ENCODE measurements at places on chromosomes 11 and 22.

DNA sequence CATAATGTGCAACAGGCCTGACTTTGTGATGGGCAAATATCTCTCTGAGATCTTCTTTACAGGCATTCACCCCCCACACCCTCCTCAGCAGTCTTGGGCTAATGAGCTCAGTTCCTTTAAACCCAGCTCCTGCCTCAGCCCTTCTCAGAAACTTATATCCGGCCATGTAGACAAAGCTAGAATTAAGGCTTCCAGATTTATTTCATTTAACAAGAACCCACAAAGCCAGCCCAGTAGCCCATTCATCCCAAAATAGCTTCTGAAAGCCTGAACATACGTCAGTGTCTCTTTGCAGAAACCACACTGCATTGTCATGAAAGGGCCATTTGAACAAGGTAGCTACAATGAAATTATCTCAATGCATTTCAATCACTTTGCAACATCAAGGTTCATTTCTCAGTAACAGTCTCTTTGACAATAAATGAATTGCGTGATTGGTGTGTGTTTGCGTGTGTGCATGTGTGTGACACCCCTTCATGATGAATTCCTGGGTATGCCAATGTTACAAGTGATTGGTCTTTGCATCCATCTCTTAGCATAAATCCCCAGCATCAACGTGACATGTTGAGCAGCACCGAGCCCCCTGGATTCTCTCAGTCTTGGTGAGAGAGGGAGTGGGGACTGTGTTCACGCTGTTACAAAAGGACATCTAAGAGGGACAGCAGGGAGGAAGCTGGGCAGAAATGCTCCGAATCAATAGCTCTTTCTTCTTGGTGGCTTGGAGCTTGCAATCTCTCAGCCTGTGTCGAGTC, 299.6 kb downstream of the KIRREL3 start:
- no peak for DNase-seq

GRCh38 chr11:117670924-117671323, 126.1 kb downstream of the DSCAML1 start:
- DNase-seq = no peak

- DNase-seq = no peak
Measured at GRCh38 chr11:72705442-72706365, 31.5 kb upstream of the PDE2A start.

DNA sequence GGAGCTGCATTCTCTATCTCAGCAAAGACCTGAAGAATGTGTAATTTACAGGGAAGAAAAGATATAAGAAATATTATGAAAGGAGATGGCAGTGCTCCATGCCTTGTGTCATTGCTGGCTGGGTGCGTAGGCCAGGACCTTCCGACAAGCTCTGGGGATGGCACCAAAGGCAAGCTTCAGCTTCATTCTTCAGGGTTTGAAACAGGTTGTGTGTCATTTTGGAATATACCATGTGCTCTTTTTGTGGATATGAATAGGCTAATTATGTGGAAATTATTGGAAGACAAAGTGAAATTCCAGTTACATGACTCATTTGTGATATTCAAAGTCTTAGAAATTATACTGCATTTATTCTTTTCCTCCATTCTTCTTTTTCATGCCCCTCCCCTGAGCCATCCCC, 5.7 kb upstream of the KIRREL3 start:
- no peak for DNase-seq

- DNase-seq = no peak
Measured at GRCh38 chr11:77140231-77140851, 12.3 kb downstream of the MYO7A start.

DNA sequence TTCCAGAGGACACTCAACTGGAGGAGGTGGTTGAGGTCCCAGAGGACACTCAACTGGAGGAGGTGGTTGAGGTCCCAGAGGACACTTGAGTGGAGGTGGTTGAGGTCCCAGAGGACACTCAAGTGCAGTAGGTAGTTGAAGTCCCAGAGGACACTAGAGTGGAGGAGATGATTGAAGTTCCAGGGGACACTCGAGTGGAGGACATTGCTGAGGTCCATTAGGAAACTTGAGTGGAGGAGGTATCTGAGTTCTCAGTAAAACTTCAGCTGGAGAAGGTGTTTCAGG, 39.7 kb downstream of the ZNF195 start:
- DNase-seq = no peak

DNA sequence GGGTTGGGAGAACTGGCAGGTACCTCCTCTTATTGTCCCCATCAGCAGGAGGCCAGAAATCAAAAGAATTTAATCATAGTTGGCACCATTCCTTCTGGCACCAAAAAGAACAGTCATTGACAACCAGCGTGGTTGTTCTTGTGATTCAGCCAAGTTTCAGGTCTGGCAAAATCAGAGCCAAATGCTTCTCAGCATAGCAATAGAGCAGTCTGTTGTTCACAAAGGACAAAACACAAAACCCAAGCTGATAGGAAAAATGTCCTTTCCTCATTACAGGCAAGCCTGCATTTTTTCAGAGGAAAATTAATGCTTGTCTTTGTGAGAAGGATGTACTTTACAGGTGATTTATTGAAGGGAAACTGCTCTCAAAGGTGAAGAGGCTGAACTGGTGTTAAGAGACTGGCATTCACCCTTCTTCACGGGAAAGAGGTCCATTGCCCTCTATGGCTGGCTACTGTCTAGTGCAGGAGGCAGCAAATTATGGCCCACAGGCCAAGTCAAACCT, 241.8 kb upstream of the ARHGAP42 start:
- DNase-seq = peak; percentile 2

DNA sequence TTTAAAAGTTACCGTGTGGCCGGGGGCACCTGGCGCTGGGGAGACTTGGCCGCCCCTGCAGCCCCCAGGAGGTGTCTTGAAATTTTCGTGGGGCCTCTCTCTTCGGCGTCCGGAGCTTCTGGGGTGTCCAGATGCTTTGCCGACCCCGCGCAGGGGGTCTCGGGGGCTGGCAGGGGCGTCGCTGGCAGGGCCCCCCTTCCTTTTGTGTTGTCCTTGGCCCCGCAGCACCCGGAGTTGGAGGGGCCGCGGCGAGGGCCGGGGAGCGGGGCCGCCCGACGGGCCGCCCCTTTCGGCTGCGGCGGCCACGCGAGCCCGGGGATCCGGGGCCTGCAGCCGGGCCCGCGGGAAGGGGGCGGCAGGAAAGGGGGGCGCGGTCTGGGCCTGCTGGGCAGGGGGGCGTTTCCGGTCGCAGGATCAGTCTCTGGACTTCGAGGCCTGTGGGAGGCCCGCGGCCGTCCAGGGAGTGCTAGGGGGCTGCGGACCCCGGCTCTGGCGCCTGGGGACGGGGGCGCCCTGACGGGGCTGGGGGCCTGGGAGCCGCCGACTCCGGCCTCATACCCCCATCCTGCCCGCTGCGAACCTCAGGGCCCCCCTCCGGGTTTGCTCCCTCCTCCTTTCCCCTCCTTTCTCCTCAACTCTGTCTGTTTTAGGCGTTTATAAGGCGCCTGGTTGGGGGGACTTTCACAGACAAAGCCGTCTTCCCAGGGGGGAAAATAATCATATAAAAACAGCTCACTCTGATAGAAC, 869 bp downstream of the ZC3H7B start:
- no peak for DNase-seq

DNA sequence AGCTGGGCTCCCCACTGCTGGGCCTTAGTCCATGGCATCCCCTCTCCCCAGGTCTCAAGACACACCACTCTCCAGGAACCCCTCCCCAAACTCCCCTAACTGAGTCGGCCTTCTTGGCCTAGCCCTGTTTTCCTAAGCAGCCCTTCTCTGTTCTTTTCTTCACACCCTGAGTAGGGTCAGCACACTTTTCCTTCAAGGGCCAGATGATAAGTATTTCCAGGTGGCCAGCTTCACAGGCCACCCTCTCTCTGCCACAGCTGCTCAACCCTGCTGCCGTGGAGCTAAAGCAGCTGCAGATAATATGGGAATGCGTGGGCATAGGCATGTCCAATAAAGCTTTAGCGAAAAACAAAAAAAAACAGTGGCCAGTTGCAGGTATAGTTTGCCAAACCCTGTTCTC, 24.1 kb downstream of the DGCR2 start:
- DNase-seq = no peak

DNA sequence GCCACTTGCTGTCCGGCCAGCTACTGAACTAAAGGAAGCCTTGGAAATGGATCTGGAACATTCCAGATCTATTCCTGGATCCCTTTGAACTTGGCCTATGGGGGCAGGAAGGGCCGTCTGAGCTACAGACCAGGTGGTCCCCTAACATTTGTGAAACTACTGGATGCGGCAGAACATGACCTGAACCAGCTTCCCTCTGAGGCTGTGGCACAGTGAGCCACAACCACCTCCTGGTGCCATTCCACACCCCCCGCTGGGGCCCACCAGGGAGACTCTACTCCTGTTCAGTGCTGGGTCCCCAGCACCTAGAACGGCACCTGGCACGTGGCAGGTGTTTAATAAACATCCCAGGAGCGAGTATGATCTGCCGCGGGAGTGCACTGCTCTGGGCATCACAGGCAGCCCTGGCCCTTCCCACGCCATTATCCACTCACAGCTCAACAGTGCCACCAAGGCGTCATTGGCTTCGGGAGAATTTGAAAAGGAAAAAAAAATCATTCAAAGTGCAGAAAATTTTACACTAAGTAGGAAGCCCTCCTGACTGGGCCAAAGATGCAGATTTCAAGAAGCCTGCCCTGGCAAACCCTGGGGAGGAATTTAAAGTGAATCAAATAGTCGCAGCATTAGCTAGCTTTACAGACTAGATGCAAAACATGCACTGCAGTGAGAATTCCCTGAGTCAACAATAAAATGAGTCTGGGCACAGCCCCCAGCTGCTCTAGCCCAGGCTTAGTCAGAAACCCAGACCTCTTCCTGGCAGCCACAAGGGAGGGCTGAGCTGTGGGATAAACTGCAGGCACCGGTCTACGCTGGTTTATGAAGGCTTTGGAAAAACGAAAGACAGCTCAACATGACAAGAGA, 14.3 kb upstream of the EFCAB6 start:
- peak; percentile 23 for DNase-seq

DNA sequence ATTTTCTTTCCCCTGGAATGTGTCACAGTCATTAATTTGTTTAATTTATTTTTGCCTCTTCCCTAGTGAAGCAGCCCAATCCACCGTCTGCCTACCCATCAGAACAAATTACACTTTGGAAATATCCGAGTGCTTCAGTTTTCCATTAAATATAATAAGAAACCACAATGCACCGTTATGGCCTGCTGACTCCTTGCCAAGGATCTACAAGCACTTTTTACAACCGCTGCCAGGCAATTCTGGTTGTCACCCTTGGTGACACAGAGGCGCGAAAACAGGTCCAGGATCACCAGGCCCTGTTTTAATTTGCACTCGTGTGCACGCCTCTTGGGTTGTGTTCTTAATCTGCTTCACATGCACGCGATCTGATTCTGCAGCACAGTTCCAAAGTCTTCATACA, 43.9 kb downstream of the KIRREL3 start:
- no peak for DNase-seq

GRCh38 chr11:91947215-91947820, 277.3 kb upstream of the FAT3 start:
- no peak for DNase-seq

DNA sequence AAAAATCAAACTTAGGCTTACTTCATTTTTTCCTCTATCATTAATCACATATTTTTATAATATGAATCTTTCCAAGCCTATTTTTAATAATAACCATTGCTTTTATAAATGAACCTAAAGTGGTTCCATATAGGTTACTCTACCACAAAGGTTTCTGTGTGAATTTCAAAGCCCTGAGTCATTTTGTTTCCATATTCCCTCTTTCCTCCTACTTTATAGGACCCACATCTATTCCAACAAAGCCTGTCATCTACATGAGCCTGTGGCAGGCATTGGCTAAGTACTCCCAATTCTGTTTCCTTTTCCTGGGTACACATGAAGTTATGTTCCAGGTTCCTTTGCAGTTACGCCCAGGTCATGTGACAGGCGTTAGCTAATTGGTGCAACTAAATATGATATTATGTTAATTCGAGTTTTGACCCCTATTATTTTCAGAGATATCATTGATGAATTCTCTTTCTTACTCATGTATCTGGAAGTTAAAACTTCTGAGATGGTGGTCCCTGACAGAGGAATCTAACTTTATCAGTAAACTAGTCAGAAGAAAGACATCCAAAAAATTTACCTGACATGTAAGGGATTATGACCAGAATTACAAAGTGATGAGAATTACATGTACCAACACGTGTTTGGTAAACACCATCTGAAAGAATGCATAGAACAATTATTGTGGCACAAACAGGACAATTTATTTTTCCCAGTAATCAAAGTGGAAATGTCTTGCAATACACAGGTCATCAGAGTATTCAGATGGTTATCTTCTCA, 1264.0 kb upstream of the CNTN5 start:
- no peak for DNase-seq

- DNase-seq = no peak
Measured at GRCh38 chr22:42287174-42287890, 16.9 kb upstream of the TCF20 start.

DNA sequence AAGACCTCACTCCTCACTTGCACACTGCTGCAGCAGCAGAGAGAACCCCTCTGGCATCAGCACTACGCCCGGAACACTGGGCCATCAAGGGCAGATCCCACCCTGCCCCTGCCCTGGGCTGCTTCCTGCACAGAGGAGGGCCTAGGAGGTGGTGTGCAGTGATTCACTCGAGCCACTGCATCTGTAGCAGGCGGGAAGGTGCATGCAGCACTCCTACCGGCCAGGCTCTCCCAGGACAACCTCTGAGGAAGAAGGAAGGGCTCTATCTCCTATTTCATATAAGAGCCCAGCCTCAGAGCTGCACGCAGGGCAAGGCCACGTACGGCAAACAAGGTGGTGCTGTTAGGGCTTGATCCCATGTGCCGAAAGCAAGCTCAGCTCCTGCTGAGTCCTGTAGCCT, 14.2 kb downstream of the RANGAP1 start:
- DNase-seq = no peak

DNA sequence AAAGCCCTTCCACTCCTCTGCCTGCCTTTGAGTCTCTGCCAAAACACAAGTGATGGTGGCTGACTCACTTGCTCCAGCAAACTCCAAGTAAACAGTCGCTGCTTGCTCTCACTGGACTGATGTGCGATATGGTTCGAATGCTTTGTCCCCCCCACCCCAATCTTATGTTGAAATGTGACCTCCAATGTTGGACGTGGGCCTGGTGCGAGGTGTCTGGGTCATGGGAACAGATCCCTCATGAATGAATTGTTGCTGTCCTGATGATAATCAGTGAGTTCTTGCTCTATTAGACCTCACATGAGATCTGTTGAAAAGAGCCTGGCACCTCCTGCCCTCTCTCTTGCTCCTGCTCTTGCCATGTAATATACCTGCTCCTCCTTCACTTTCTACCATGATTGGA, 747.9 kb downstream of the OPCML start:
- DNase-seq = no peak

GRCh38 chr11:86793307-86793706, 7.0 kb upstream of the PRSS23 start:
- DNase-seq = no peak

- no peak for DNase-seq
Measured at GRCh38 chr11:37449146-37449545, 851.1 kb upstream of the RAG2 start.

DNA sequence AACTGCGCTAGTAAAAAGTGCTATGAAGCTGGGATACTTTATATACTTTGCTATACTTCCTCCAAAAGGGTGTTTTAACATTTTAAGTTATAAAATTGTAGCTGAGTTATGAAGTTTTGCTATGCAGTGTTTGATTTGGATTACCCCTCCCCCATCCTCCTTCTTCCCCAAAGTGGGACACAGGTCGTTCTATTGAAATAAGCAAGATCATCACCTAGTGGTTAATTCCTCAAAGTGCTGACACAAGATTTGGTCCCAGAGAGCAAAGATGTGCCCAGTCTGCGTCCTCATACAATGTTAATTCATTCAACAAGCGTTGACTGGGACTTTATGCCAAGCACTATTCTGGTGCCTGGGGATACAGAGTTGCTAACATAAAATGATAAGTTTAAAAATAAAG, 78.5 kb downstream of the SPON1 start:
- DNase-seq = no peak

Measured in hypothalamus (tissue), 51 donors.